GM23248 (cell line): ENCODE measurements at places on chromosomes 2 and 18. TPM values are rescaled to one million over a fixed set of nuclear protein-coding genes. Genes with fewer than 3 reads are reported as not detected.

DNA sequence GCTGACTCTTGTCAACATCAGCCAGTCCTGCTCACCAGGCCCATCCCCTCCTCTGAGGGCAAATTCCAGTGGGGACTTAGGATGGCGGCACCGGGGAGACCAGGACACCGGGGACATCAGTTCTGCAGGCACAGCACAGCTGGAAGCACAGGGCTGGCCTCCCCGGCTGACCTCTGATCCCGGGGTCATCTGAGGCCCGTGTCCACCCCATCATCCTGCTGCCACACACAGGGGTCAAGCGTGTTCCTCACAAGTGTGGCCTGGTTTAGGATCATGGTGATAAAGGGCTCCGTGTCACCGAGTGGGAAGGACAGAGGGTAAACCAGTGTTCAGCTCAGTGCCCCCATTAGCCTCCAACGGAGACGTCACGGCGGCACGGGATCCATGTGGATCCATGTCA, 58.1 kb upstream of the CTDP1 start:
- DNase-seq: no peak

The STAT4 gene
- 1.5 and 3.2 TPM in 2 replicates for total RNA-seq

DNA sequence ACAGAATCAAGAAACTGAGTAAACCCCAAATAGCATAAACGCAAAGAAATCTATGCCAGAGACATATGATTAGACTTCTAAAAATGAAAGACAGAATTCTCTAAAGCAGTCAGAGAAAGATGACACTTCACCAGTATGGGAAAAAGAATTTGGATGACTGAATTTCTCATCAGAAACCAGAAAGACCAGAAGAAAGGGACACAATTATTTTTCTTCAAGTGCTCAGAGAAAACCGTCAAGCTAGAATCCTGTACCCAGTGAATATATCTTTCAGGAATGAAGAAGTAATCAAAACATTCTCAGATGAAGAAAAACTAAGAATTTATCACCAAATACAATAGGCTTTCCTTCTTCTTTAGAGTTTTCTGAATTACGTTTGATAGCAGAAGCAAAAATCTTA, 14.2 kb upstream of the ESPNL start:
- no peak for DNase-seq

DNA sequence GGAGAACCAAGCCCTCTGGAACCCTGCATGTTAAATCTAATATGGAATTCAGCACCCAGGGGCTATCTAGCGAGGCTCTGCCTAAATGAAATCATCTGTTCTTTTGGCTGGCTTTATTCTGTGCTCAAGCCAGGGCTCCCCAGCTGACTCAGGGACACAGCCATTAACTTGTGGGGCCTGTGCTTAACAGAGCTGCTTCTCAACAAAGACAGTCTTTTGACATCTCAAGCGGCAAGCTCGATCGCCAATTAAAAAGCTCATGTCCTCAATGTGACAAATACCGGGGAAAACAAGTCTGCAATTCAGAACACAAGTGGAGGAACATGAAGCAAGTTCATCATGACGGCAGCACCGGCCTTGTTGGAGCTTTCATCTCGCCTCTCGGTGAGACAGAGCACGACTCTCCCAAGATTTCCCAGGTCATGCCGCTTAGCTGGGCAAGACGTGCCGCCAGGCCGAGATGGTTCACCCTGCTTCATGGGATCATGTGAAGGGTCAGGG, 64.9 kb downstream of the KLHL29 start:
- peak; percentile 20 for DNase-seq

The SH3BP4 gene
- total RNA-seq: 96.0 and 100 TPM in 2 replicates
